ENCODE measurements at places on chromosomes 3 and 15. TPM values are rescaled to one million over a fixed set of nuclear protein-coding genes. Genes with fewer than 3 reads are reported as not detected.
A peak's percentile ranks its signal among the peaks of the same experiment; 100 is the strongest.

- H3K4me3 ChIP-seq = no peak overlapping the region
- H3K36me3 ChIP-seq = no peaks in the 10 kb centered on the region
- peaks cover 6% of the 10 kb centered on the region for H3K27me3 ChIP-seq
- H3K4me1 ChIP-seq = no peaks in the 10 kb centered on the region
Measured at GRCh38 chr3:184272269-184272668, 3.6 kb upstream of the ECE2 start.

DNA sequence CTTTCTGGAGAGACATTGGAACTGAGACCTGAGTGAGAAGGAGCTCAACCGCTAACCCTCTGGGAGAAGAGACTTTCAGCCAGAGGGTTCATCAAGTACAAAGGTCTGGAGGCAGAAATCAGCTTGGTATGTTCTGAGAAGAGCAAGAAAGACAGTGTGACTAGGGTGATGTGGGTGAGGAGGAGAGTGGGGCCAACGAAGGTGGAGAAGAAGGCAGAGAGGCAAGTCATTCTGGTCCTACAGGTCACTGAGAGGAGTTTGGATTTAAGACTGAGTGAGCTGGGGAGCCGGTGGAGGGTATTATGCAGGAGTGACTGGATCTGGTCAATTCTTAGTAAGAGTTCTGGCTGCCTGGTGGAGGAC lies 12.2 kb downstream of the XIRP1 start:
- no peaks in the 10 kb centered on the region for H3K27me3 ChIP-seq
- no peak overlapping the region for H3K27ac ChIP-seq
- H3K4me3 ChIP-seq = peak overlapping the region; percentile 41
- DNase-seq = no peak
- peaks cover 11% of the 10 kb centered on the region for H3K4me1 ChIP-seq
- no peaks in the 10 kb centered on the region for H3K36me3 ChIP-seq

GRCh38 chr3:134336587-134336986 lies 37.7 kb downstream of the AMOTL2 start:
- H3K27ac ChIP-seq = peak overlapping the region; percentile 77
- no peaks in the 10 kb centered on the region for H3K27me3 ChIP-seq
- peaks cover 38% of the 10 kb centered on the region for H3K4me1 ChIP-seq
- H3K36me3 ChIP-seq = no peaks in the 10 kb centered on the region
- no peak for DNase-seq

- DNase-seq = no peak
- no peaks in the 10 kb centered on the region for H3K36me3 ChIP-seq
- H3K27me3 ChIP-seq = no peaks in the 10 kb centered on the region
- no peak overlapping the region for H3K4me3 ChIP-seq
- H3K27ac ChIP-seq = no peak overlapping the region
- H3K4me1 ChIP-seq = no peaks in the 10 kb centered on the region
Measured at GRCh38 chr3:101262393-101263240, 57.8 kb downstream of the IMPG2 start.

DNA sequence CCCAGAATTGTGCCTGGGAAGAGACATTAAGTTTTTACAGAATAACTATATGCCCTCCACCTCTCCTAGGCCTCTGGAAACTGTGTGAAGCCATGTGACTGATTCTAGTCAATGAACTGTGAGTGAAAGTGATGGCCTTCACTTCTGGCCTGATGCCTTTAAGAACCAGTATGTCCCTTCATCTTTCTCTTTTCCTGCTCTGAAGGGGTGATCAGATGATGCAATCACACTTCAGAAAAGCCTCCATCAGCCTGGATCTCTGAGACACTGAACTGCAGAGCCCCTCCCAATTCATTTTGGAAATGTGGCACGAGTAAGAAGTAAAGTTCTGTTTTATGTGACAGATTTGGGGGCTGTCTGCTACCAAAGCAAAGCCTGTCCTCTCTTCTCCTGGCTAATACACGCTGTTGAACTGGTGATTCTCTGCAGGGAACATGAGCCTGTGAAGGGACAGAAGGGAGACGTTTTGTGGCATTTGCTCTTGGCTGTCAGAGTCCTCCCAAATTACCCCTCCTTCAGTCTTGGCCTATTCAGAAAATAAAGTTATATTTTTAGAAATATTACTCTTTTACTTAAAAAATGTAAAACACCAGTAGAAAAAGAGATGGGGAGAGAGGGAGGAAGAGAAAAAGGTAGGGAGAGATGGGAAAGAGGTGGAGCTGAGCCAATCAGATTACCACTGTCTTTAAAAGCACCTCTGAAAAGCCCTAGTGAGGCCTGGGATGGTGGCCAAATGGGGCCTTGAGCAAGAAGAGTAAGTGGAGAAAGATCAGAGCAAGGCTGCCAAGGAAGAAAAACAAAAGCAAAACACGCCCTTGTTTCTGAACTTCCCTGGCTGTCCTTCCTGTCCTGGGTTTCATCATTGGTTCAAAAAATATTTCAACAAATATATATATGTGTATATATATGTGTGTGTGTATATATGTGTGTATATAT lies 40.9 kb upstream of the RYK start:
- H3K27ac ChIP-seq = peak overlapping the region; percentile 14
- no peak for DNase-seq
- H3K4me3 ChIP-seq = no peak overlapping the region
- no peaks in the 10 kb centered on the region for H3K27me3 ChIP-seq
- H3K36me3 ChIP-seq = no peaks in the 10 kb centered on the region

DNA sequence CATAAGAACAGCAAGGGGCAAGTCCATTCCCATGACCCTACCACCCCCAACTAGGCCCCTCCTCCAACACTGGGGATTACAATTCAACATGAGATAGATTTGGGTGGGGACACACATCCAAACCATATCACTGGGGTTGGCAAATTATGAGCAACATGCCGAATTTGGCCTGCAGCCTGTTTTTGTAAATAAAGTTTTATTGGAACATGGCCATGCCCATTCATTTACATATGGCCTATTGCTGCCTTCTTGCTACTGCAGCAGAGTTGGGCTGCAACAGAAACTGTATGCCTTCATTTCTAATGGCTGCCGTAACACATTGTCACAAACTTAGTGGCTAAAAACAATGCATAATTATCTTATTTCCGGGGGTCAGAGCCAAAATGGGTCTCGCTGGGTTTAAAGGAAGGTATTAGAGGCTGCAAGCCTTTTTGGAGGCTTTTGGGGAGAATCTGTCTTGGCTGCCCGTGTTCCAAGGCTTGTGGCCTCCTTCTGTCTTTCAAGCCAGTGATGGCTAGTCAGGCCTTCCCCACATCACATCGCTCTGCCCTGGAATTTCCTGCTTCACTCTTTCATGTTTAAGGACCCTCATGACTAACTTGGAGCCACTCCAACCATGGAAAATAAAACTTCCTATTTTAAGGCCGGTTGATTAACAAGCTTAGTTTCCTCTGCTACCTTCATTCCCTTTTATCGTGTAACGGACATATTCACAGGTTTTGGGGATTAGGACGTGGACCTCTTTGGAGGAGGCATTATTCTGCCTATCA lies 428.5 kb upstream of the PROK2 start:
- H3K4me3 ChIP-seq = no peak overlapping the region
- H3K36me3 ChIP-seq = no peaks in the 10 kb centered on the region
- no peak for DNase-seq
- H3K27ac ChIP-seq = no peak overlapping the region
- H3K4me1 ChIP-seq = no peaks in the 10 kb centered on the region

SCAP gene
- total RNA-seq = 49.7 TPM

CXCR6 gene
- total RNA-seq = not detected
